Vagina (tissue), 2 donors: ENCODE measurements at places on chromosomes 3 and 15. TPM values are rescaled to one million over a fixed set of nuclear protein-coding genes. Genes with fewer than 3 reads are reported as not detected.

The GOLGA8S gene
- total RNA-seq: not detected

The TYRO3 gene
- total RNA-seq: 13.3 TPM

The STRIT1 gene
- not detected for total RNA-seq

The DUOXA1 gene
- 66.5 TPM for total RNA-seq

The ANKRD34C gene
- total RNA-seq: 0.25 TPM

DNA sequence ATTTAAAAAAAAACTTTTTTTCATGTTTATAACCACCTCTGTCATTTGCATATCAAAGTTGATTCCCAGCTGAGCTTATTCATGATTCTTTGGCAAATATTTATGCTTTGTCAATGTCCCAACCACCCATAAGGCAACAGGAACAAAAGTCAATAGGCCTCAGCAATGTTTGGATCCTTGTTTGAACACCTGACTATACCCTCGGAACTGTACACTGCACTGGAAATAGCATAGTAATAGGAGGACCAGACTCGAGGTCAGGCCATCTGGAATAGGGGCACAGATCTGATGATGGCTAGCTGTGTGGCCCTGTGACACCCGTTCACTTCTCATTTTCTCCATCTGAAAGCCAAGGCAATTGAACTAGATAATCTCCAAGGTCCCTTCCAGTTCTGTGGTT, 301.7 kb upstream of the ATP11B start:
- H3K27me3 ChIP-seq: no peaks in the 10 kb centered on the region
- H3K36me3 ChIP-seq: no peaks in the 10 kb centered on the region
- no peak overlapping the region for H3K4me3 ChIP-seq
- H3K4me1 ChIP-seq: no peaks in the 10 kb centered on the region
- DNase-seq: no peak

GRCh38 chr3:194344012-194344411, 7.1 kb downstream of the CPN2 start:
- H3K4me3 ChIP-seq: no peak overlapping the region
- DNase-seq: no peak
- no peaks in the 10 kb centered on the region for H3K36me3 ChIP-seq
- H3K4me1 ChIP-seq: no peaks in the 10 kb centered on the region
- no peaks in the 10 kb centered on the region for H3K27me3 ChIP-seq
- no peak overlapping the region for H3K27ac ChIP-seq

DNA sequence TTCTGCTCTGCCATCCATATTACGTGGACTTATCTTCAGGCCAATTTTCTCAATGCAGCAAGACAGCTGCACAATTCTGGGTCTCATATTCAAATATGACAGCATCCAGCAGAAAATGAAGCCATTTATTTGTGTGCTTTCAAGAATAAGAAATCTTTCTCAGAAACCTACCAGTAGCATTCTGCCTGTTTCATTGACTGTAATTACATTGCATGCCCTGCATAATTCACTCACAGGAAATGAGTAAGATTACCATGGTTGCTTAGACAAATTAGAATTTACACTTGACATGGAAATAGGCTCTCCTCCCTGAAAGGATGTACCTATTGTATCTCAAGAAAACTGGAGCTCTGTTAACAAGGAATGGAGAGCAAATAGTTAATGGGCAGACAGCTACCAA, 346.6 kb upstream of the DCBLD2 start:
- no peak for DNase-seq
- no peaks in the 10 kb centered on the region for H3K4me1 ChIP-seq
- no peaks in the 10 kb centered on the region for H3K36me3 ChIP-seq
- no peak overlapping the region for H3K27ac ChIP-seq

- no peaks in the 10 kb centered on the region for H3K36me3 ChIP-seq
- H3K27ac ChIP-seq: no peak overlapping the region
- H3K4me1 ChIP-seq: no peaks in the 10 kb centered on the region
These were observed 254.5 kb upstream of the SOX2 start for GRCh38 chr3:181457190-181457589.

DNA sequence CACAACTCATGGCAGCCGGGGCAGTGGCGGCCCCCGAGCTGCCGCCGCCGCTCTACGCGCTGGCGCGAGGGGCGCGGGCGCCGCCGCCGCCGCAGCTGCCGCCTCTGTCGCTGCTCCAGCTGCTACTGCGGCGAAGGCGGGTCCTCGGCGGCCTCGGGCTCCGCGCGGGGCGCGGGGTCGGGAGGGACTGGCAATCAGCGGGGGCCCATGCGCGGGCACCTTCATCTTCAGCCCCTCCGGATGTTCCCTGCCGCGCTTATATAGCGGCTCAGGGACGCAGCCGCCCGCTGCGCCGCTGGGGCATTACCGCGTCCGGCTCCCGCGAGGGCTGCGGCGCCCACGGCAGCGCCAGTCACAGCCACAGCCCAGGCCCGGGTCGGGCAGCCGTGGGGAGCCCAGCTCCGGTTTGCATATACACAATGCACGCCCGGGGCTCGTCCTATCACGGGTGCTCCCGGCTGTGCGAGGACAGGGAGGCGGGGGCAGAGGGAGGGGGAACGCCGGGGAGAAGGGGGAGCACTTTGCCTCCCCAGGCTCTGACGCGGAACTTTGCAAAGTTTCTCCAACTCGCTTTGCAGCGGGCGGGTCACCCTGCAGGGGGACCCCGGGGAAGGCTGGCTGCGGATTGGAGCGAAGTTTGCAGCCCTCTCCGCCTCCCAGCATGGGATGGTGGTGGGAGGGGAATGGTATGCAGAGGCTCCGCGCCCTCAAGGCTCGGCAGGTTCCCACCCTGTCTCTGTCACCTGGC, at the start of gene VGLL3:
Gene VGLL3, minus strand, starts transcription at position 416 of the 748 bp plus-strand sequence. Its CDS starts 406 bp downstream, at position 10.
- peak within 1 kb of the TSS; percentile 77 for H3K27ac ChIP-seq
- H3K4me1 ChIP-seq: peaks cover 6% of the 10 kb centered on the region
- no peaks in the 10 kb centered on the region for H3K36me3 ChIP-seq
- no peaks in the 10 kb centered on the region for H3K27me3 ChIP-seq
- DNase-seq: no peak
- H3K4me3 ChIP-seq: peak within 1 kb of the TSS; percentile 59

DNA sequence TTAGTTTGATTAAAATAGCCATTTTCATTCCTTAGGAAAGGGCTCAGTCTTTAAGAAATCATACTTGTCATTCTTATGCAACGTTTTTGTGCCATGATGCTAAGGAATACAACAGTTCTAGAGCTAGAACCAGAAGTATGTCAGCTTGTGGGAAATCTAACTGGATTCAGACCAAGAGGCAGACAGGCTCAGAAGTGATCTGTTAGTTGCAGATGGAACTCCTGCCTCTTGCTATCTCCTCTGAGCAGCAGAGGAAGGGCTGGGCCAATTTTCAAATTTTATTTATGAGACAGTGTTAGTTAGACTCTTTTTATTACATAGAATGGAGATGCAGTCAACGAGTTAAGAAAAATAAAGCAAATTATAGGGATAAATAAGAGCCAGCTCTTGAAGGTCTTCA, 48.5 kb upstream of the RYR3 start:
- no peak for DNase-seq
- H3K36me3 ChIP-seq: no peaks in the 10 kb centered on the region
- H3K4me3 ChIP-seq: no peak overlapping the region
- H3K27me3 ChIP-seq: no peaks in the 10 kb centered on the region
- H3K4me1 ChIP-seq: no peaks in the 10 kb centered on the region

DNA sequence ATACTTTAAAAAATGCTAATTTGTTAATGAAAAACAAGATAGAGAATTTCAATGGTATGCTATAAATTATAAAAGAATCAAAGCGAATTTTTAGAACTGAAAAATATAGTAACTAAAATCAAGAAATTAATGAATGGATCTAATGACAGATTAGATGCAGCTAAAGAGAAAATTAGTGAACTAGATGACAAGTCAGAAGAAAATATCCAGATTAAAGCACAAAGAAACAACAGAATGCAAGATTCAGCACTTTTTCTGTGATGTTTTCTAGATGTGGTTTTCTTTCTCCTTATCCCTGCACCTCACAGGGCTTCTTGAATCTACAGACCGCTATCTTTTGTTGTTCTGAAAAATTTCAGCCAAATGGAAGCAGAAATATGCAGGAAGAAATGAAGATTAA, 54.4 kb downstream of the INO80 start:
- H3K27me3 ChIP-seq: no peaks in the 10 kb centered on the region
- H3K4me3 ChIP-seq: no peak overlapping the region
- H3K36me3 ChIP-seq: no peaks in the 10 kb centered on the region
- H3K27ac ChIP-seq: no peak overlapping the region

GRCh38 chr3:21398461-21398860, 352.5 kb downstream of the ZNF385D start:
- H3K36me3 ChIP-seq: no peaks in the 10 kb centered on the region
- no peaks in the 10 kb centered on the region for H3K4me1 ChIP-seq
- no peaks in the 10 kb centered on the region for H3K27me3 ChIP-seq

DNA sequence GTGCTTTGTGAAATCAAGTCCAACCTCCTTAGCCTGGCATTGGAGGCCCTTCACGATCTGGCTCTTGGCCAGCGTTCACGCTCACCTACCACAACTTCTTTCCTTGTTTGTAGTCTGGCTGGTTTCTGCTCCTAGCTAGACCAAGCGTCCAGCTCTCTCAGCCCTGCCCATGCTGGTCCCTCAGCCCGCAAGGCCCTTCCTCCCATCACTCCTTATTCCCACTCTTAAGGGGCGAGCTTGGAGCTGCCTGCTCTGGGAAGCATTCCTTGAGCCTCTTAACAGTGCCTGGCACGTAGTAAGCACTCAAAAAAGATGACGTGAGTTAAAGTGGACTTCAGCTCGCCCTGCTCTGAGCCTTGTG, 8.7 kb downstream of the SLC6A6 start:
- no peak for DNase-seq
- H3K4me1 ChIP-seq: peaks cover 48% of the 10 kb centered on the region
- H3K27ac ChIP-seq: no peak overlapping the region
- no peak overlapping the region for H3K4me3 ChIP-seq
- H3K27me3 ChIP-seq: no peaks in the 10 kb centered on the region
- no peaks in the 10 kb centered on the region for H3K36me3 ChIP-seq

DNA sequence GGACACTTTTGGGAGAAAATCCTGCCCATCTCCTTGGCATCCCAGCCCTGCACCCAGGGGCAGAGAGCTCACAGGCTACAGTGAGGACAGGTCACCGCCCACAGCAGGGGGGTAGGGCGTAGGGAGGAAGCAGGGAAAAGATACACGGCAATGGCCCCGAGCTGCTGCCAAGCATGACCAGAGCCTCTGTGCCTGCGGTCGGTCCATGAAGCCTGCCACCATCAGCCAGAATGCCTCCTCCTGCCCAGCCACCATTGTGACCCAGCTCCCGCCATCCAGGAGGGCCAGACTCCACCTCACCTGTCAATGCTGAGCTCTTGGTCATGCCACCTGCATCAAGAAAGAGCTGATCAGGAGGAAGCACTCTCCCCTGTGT, 230.7 kb downstream of the VPS13C start:
- no peaks in the 10 kb centered on the region for H3K4me1 ChIP-seq
- H3K27me3 ChIP-seq: no peaks in the 10 kb centered on the region
- H3K4me3 ChIP-seq: no peak overlapping the region
- no peak for DNase-seq
- no peaks in the 10 kb centered on the region for H3K36me3 ChIP-seq

GRCh38 chr3:195247863-195248189, 23.1 kb downstream of the XXYLT1 start:
- no peaks in the 10 kb centered on the region for H3K27me3 ChIP-seq
- H3K4me3 ChIP-seq: no peak overlapping the region
- no peak overlapping the region for H3K27ac ChIP-seq
- no peak for DNase-seq
- H3K36me3 ChIP-seq: no peaks in the 10 kb centered on the region

DNA sequence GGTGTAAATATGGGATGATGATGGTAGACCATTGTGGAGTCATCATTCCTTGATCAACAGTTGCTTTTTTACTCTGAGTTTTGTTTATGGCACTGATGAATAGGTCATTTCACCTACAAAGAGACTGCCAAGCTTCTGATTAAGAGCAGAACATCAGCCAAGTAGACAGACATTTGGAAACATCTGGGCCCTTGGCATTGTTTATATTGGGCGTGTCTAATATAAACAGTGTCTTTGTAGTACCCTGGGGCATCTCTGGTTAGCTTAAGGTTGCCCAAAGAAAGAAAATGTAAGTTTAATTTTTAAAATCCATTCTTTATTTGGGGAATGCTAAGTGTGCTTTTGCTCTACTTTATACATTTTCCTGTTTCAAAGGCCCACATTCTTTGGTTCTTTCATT, 377.0 kb downstream of the FEZF2 start:
- no peak for DNase-seq
- no peaks in the 10 kb centered on the region for H3K27me3 ChIP-seq
- H3K4me1 ChIP-seq: peaks cover 12% of the 10 kb centered on the region
- H3K27ac ChIP-seq: no peak overlapping the region
- H3K4me3 ChIP-seq: no peak overlapping the region

- H3K4me1 ChIP-seq: peaks cover 14% of the 10 kb centered on the region
- no peaks in the 10 kb centered on the region for H3K36me3 ChIP-seq
- H3K4me3 ChIP-seq: no peak overlapping the region
- no peaks in the 10 kb centered on the region for H3K27me3 ChIP-seq
These were observed 182.7 kb downstream of the TIGIT start for GRCh38 chr3:114476511-114476910.

GRCh38 chr3:179369621-179370020, 22.1 kb downstream of the MFN1 start:
- H3K27me3 ChIP-seq: no peaks in the 10 kb centered on the region
- DNase-seq: no peak
- H3K36me3 ChIP-seq: no peaks in the 10 kb centered on the region
- H3K4me1 ChIP-seq: no peaks in the 10 kb centered on the region
- H3K27ac ChIP-seq: no peak overlapping the region
- no peak overlapping the region for H3K4me3 ChIP-seq

DNA sequence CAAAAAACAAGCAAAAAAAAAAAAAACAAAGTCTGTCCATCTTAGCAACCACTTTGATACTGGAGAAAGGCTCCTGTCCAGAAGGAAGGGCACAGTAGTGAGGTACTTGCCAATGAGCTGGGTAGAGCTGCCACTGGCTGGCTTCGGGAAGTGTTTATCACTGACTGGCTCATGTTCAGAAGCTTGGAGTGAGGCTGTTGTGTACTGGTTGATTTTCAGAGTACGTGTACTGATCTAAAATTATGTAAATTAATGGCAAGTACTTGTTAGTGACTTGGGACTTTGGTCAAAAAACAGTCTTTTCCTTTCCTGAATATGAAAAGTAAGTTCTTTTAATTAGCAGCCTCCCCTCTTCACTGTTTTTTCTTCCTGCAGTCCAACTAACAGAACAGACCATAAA, 979 bp upstream of the ZNF621 start:
- DNase-seq: no peak
- no peaks in the 10 kb centered on the region for H3K36me3 ChIP-seq
- H3K4me1 ChIP-seq: peaks cover 21% of the 10 kb centered on the region
- H3K27ac ChIP-seq: peak overlapping the region; percentile 85
- no peaks in the 10 kb centered on the region for H3K27me3 ChIP-seq

DNA sequence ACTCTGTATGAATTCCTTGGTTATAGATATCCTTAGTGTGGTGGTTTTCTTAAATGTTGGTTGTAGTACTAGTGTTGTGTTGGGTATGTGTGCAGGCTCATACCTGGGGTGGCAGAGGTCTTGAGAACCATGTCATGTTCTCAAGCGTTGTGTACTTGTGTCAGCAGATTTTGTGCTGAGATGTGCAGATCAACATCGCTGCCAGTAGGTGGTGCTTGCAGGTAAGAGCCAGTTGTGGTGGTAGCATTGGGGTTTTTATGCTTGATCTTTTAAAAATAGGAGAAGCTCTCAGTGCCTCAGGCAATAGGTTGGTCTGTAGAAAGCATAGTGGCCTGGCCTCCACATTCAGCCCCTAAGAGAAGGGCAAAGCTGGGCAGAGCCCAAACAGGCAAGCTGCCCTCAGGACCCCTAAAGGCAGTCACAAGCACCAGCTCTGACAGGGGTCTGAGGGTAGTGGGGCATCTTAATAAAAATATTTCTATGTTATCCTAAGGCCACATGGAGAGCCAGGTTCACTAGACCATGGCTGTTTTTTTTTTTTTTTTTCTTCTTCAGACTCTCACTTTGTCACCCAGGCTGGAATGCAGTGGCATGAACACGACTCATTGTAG, 164.0 kb downstream of the IL20RB start:
- no peaks in the 10 kb centered on the region for H3K36me3 ChIP-seq
- H3K27me3 ChIP-seq: no peaks in the 10 kb centered on the region
- H3K4me3 ChIP-seq: no peak overlapping the region
- H3K27ac ChIP-seq: no peak overlapping the region
- no peak for DNase-seq
- H3K4me1 ChIP-seq: no peaks in the 10 kb centered on the region
